ENCODE measurements at places on chromosomes 3 and 15.

DNA sequence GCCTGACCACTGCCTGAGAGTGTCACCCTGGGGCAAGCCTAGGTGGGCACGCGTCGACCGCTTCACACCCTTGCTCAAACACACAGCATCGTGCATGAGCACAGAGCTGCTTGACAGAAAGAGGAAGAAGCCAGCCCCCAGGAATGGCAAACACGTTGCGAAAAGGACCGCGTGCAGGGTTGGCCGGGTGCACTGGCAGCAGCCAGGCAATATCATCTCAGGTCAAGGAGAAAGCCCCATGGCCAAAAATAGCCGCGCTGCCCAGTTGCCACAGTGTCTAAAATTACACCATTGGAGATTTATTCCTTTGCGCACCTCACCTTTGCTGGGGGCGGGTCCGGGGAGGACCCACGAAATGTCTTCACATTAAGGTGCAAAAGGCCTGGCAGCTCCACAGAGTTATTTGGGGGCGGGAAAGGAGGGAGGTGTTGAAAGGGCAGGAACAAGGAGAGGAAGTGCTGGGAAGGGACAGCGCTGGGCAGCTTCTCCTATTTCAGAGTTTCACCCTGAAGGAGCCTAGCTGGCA lies 44.7 kb upstream of the NR2F2 start:
- DNase-seq = no peak

DNA sequence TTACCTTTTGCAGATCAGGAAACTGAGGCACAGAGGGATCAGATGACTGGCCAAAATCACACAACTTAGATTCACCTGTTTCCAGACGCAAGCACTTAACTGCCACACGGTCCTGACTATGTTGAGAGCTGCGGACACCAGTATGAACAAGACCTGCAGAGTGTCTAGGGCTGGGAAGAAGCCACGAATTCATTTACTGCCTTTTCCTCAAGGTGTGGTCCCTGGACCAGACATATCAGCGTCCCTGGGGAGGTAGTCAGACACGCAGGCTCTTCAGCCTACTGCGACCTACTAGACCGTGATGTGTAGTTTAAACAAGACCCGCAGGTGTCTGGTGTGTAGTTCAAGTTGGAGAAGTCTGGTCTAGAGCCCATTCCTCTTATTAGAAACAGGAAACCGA lies 541 bp upstream of the SLC6A11 start:
- DNase-seq = no peak

GRCh38 chr15:43329217-43329959 lies 985 bp downstream of the LCMT2 start:
- DNase-seq = peak; percentile 0

DNA sequence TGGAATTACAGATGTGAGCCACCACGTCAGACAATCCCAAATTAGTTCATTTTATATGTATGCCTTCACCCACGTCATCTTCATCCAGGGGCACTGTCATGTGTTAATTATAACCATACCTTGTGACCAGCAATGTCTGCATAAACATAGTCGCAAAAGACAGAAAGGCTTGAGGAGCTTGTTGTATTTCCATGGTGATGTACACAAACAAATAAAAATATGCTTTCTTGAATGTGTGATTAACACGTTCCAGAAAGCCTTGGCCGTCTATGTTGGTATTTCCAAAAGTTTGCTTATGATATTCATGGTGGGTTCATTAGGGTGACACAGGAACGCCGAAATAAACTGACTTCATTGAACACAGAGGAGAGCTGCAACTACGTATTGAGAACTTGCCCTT lies 524.7 kb upstream of the ZNF717 start:
- DNase-seq = no peak

- no peak for DNase-seq
These were observed 866.1 kb downstream of the NSUN3 start for GRCh38 chr3:94928921-94929320.

DNA sequence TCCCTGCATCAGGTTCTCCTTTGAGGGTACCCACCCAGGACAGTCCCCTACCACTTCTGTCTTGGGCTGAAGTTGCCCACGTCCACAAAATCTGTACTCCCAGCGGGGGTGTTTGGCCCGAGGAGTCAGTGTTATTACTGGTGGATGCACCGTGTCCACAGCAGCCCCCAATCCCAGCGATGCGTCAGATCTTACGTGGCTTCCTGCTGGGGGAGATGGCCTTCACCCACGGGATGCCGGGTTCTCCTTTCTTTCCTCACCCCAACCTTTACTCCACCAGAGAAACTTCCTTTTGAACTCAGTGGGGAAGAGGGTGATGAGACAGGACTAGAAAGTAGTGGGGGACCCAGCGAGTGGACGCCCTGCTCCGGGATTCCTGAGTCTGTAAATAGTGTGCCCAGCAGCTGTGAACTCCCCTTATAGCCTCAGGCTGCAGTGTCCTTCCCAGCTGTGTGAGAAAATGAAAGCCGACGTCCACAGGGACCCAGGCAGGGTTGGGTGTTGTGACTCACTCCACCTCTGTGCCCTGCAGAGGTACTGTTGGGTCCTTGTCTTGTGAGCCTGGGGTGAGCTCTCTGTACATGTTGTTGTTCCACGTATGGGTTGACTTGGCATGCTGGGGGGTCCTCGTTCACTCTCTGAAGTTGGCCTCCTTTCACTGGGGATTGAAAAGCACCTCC lies 31.5 kb downstream of the CRTAP start:
- no peak for DNase-seq

DNA sequence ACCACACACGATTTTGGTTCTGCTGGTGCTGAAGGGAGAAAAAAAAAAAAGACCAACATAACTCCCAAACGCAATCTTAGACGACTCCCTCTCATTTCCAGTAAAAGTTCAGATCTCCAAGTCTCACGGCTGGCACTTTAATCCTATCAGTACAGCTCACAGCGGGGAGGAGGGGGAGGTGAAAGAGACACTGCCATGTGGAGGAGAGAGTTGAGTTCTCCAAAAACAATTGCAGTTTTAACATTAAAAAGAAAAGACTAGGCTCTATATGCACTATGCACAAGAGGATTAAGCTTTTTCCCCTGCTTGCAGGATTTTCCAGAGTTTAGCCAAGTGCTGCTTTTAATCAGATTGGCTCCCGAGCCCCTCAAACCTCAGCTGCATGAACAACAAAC lies 16.8 kb downstream of the BMF start:
- no peak for DNase-seq

GRCh38 chr15:64687688-64688087 lies 87.7 kb downstream of the RBPMS2 start:
- no peak for DNase-seq

All from activated naive CD8-positive, alpha-beta T cell treated with anti-CD3 and anti-CD28 coated beads for 36 hours (primary cell).